Activated T-helper 1 cell treated with Interleukin-2 at 50 U/mL for 16 hours (primary cell): ENCODE measurements at places on chromosomes 11 and 22.

GRCh38 chr11:91981995-91982394 lies 242.6 kb upstream of the FAT3 start:
- DNase-seq: no peak

GRCh38 chr11:41413843-41414242 lies 45.6 kb downstream of the LRRC4C start:
- DNase-seq: no peak

- DNase-seq: no peak
Observed at GRCh38 chr22:28198692-28199091, 279.6 kb upstream of the PITPNB start.

DNA sequence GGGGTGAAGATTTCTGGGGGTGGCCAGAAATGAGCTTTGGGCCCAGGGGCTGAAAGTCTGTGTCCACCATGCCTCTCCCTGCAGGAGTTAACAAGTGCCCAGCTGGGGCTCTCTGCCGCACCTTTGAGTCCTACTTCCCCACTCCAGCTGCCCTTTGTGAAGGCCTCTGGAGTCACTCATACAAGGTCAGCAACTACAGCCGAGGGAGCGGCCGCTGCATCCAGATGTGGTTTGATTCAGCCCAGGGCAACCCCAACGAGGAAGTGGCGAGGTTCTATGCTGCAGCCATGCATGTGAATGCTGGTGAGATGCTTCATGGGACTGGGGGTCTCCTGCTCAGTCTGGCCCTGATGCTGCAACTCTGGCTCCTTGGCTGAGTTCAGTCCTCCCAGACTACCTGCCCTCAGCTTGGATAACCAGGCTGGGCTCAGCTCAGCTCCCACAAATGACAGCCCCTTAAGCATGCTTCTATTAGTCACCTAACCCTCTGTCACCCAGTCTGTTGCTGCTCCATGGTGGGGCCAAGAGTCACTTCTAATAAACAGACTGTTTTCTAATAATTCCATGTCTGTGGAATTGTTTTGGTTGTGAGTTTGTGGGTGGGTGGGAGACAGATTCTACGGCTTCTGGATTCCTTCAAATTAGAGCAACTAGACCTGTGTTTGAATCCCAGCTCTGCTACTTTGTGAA lies 3.0 kb upstream of the INPPL1 start:
- DNase-seq: no peak

DNA sequence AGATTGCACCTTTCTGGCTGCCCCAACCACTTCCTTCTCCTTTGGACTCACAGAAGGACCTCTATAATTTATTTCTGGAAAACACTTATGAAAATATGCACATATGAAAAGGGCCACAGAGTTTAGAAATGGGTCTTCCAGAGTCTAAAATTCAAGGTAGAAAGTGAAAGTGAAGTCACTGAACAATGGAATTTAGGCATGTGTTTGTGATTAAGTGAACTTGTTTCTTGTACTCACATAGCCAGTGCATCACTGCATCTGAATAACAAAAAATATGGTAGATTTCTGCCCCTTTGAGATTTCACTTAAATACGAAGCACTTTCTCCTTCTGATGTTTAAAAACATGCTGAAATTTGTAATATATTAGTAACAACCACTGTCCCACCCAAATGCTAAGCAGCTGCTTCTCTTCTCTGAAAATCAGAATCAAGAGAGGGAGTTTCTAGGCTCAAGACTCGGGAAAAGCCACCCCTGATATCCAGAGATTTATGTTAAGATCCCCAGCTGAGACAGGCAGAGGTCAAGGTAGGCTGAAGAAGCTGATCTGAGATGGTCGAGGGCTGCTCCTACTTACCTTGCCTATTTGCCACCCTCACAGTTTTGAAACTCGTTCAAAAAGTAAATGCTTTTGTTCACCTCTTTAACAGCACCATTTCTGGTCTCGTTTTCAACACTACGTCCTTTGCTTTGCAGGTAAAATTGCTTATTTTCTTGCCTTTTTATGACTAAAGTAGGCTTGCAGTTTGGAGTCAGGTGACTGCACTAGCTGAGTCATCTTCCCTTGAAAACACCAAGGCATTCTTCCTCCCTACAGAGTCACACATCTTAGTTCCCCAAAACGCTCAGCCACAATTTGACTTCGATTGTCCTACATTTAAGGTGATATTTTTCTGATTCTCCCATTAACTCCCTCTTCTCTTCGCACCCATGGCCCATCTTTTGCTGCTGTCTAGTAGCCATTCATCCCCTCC lies at the start of gene XKR3:
XKR3 (minus strand) TSS at position 696 of the 972 bp plus-strand sequence. CDS start 17,338 bp downstream, outside the sequence.
- DNase-seq: no peak

GRCh38 chr11:12705874-12706273 lies 31.7 kb downstream of the TEAD1 start:
- DNase-seq: no peak

DNA sequence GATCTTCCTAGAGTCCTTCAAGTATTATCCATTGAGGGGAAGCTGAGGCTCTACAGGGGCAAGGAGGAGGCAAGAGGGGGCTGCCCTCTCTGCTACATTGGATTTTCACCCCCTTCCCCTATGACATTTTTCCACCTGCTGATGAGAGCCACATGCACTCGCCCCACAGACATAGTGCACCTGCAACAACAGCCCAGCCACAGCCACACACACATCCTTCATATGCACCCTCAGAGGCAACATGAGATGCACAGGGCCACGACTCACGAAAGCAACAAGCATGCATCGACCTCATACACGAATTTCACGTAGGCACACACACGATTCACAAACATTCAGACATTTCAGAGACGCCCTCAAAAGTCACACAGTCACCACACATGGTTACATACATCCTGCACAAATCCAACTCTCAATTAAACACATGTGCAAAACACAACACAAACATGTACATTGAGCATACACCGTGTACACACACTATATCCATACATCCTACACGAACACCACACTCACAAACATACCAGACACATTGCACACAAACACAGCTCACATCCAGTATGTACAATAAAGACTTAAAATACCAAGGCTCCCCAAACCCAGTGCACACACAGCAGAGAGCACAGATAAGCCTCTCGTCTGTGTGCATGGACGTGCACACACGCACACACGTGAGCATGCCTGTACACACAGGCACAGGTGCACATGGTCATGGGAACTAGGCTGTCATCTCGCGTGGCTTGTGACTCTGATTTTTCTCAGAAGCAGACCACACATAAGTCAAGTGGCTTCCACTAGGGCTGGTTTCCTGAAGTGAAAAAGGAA lies 6.3 kb upstream of the LRRC32 start:
- DNase-seq: no peak

DNA sequence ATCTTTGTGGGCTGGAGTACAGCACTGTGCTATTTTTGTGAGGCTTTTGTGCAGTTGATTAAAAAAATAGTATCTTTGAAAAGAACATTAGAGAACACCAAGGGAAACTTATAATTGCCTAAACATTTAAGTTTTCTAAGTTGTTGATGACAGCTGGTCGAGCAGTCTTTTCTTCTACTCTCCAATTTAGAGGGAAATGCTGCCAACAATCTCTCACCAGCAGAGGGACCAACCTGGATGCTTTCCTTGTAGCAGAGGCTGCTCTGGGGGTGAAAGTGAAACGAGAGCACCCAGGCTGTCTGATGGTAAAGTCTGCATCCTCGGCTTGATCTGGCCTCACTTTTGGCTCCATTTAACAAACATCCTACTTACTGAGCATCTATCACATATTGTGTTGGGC lies 1286.5 kb upstream of the TENM4 start:
- DNase-seq: no peak

- DNase-seq: no peak
Observed at GRCh38 chr11:66317322-66317722, 478 bp upstream of the CD248 start.

GRCh38 chr22:36933629-36934417 lies 20.4 kb downstream of the CSF2RB start:
- no peak for DNase-seq

GRCh38 chr11:124920870-124921609 lies 2.0 kb downstream of the HEPN1 start:
- peak; percentile 59 for DNase-seq

DNA sequence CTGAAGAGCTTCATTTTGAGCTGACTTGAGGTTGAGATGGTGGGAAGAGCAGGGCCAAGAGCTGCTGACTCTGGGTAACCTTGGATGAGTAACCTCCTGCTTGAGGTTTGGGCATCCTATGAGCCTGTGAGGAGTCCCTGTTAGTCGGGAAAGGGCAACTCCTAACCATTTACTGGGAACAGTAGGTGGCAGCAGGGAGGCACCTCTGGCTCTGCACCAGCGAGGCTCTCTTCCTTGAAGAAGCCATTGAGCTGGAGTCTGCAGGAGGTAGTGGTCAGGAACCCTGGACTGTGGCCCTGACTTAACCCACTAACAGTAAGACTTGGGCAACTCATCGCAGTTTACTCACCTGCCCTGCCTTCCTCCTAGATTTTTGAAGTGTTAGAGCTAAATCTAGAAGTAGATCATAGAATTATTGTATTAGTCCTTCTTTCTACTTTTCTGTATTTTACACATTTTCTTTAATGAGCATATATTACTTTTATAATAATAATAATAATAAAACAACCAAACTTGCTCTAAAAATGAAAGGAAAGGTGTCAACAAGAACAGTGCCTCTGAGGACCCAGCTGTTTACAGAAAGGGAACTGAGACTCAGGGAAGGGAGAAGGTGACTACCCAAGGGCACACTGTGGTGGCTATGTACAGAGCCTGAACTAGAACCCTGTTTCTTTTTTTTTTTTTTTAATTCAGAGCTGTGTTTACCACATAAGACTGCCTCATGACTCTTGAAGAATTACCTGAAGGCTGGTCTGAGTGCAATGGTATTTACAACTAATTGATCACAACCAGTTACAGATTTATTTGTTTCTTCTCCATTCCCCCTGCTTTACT lies 47.5 kb downstream of the MEI1 start:
- DNase-seq: peak; percentile 26

DNA sequence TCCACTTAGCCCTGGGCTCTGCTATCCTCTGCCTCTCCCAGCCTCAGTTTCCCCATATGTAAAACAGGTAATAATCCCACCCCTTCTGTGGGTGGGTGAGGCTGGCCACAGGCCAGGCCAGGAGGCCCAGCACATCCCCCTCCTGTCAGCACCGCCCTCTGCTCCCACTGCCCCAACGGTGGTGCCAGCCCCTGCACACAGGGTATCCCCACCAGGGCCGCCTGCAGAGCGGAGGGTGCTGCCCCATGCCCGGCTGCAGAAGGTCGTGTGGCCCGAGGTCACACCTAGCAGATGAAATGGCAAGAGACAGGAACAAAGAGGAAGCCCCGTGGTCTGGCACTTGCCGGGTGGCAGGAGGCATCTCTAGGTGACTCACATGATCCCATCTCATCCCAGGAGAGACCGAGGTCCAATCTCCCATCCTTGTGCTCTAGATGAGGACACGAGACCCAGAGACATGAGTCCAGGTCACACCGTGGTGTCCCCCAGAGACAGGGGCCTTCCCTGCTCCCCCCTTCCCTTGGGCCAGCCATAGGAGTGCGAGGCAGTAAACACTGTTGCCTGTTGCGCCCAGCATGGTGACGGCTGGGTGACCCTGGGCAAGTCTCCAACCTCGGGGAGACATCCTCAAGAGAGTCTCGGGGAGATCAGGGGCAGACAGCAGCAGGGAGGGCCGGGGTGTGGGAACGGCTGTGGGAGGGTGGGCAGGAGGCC lies 27.2 kb upstream of the PPARA start:
- no peak for DNase-seq

DNA sequence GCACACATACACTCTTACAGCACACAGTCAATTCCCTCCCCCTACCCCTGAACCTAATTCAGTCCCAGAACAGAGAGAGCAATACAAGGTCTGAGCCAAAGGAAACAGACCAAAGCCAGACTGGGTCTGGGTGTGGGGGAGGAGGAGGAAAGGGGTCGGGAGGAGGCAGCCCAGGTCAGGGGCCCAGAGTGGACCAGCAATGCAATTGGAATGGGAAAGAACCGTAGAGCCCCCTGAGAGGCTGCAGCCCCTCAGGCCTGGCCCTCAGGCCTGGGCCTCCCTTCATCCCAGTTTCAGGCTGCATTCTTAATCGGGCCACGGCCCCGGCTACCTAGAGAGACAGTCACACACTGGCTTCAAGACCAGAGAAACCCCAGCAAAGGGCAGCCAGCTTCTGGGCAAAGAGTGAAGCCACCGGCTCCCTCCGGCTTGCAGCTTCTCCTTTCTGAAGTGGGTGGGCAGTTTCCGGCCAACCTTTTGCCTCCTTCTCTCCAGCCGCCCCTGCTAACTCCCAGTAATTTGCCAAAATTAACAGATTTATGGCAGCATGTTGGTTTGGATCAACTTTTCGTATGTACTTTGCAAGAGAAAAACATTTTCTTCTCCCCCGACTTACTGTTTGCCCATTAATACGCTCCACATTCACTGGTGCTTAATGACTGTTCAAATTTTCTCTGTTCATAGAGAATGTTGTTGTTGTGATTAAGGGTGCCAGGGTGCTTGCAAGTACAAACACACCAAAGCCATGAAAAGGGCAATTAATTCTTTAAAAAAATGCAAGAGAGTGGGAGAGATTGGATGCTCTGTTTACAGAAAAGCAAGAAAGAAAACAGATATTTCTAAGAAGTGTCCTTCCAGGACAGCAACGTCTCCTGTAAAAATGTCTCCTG lies 488.3 kb downstream of the MN1 start:
- DNase-seq: no peak

DNA sequence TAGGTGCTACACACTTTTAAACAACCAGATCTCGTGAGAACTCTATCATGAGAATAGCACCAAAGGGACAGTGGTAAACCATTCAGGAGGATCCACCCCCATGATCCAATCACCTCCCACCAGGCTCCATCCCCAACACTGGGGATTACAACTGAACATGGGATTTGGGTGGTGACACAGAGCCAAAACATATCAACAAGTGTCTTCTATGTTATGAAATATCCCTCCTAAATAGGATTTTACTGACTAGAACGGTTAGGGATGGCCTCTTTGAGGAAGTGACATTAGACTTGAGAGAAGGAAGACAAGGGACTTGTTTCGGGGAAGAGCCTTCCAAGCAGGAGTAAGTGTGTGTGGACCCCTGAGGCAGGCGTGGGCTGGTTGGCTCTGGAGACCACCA lies 11.9 kb upstream of the MRPL11 start:
- no peak for DNase-seq

DNA sequence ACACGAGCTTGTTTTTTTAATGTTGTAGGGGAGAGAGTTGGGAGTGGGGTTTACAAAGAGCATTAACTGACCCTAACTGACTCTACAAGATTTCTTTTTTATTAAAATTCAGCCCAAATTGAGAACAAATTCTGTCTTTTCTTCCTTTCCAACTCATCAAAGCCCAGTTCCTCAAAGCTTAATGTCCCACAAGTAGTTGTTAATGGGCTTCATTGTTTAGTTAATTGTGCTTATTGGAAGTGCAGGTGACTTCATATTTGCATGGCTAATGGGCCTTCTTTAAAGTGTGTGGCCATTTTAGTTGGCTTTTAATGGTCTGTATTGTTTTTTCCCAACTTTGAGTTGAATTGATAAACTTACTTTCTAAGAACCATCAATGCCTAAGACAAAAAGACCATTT lies 39.8 kb downstream of the MPPED2 start:
- DNase-seq: no peak

DNA sequence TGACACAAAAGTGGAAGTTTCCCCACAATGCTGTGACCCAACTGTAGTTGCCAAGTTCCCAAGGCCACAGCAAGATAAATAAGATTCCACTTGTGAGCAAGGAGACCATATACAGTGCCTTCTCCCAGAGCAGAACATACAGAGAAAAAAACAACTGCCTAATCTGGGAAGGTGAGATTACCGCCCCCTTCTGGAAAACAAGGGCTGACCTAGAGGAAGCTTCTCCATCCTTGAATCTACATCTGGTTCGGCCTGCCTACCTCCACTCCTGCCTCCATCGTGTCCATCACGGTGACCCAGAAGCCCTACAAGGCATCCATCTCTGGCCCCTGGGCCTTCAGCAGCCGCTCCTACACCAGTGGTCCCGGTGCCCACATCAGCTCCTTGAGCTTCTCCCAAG lies 6.1 kb upstream of the RNASEH2C start:
- DNase-seq: no peak
